ENCODE measurements at places on chromosomes 12 and 14. TPM values are rescaled to one million over a fixed set of nuclear protein-coding genes. Genes with fewer than 3 reads are reported as not detected.

DNA sequence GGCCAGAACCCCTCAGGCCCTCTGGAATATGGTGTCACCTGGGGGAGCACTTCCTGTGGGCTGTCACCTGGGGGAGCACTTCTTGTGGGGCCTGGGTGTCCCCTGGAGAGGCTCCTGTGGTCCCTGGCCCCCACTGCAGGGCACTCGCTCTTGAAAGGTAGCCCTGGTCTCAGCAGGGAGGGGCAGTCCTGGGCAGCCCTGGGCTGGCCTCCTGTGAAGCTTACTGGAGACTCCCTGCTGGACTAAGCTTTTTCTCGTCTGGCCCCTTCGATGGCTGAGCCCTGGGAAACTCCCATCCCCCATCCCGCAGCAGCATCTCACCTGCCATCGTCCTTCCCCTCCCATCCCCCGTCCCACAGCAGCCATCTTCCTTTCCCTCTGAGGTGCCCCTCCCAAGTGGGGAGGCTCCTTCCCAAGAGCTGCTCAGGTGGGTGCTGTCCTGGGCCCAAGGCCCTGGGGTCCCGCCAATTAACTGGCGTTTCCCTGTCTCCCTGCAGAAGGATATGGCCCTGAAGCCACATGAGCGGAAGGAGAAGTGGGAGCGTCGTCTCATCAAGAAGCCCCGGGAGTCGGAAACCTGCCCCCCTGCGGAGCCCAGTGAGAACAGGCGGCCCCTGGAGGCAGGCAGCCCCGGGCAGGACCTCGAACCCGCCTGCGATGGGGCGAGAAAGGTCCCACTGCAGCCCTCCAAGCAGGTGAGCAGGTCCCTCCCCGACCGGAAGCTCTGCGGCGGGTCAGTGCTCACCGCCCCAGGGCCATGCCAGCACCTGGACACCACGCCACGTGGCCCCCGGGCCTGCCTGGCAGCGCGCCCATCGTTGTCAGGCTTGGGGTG is 17.9 kb downstream of the FBRSL1 start:
- H3K4me1 ChIP-seq, result peaks cover 42% of the 10 kb centered on the region
- H3K27ac ChIP-seq, result peak overlapping the region; percentile 52
- H3K36me3 ChIP-seq, result peaks cover 9% of the 10 kb centered on the region
- H3K27me3 ChIP-seq, result no peaks in the 10 kb centered on the region
- no peak for DNase-seq
- H3K4me3 ChIP-seq, result no peak overlapping the region

- DNase-seq, result no peak
- no peaks in the 10 kb centered on the region for H3K4me1 ChIP-seq
- H3K4me3 ChIP-seq, result no peak overlapping the region
- H3K27ac ChIP-seq, result no peak overlapping the region
- H3K27me3 ChIP-seq, result no peaks in the 10 kb centered on the region
These were observed 107.1 kb upstream of the SLCO1C1 start for GRCh38 chr12:20588042-20588441.

- peak overlapping the region; percentile 75 for H3K4me3 ChIP-seq
- H3K27ac ChIP-seq, result peak overlapping the region; percentile 95
- peaks cover 61% of the 10 kb centered on the region for H3K4me1 ChIP-seq
- no peak for DNase-seq
- H3K36me3 ChIP-seq, result peaks cover under 1% of the 10 kb centered on the region
These were observed 1.7 kb downstream of the TNFRSF1A start for GRCh38 chr12:6340032-6340638.

DNA sequence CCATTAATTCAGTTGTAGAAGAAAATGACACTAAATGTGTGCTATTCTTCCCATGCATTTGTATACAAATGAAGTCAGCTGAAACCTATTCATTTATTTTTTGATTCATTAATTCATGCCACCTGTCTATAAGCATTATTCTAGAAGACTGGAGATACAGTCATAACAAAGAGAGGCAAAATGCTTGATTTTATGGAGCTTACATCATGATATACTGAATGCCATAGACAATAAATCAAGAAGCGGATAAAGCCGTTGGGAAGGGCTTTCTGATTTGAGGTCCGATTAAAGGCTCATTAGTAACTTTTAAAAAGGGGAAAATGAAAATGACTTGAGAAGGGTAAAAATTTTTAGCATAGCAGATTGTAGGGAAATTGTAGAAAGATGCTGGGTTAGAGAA is 494.9 kb downstream of the RERGL start:
- no peaks in the 10 kb centered on the region for H3K36me3 ChIP-seq
- no peak overlapping the region for H3K27ac ChIP-seq

- peak overlapping the region; percentile 31 for H3K4me3 ChIP-seq
- peaks cover 15% of the 10 kb centered on the region for H3K27me3 ChIP-seq
- peaks cover 4% of the 10 kb centered on the region for H3K36me3 ChIP-seq
- no peak overlapping the region for H3K27ac ChIP-seq
- DNase-seq, result no peak
These were observed 59.7 kb downstream of the LGMN start for GRCh38 chr14:92688434-92689375.

GRCh38 chr12:78115889-78116288 is 285.2 kb downstream of the NAV3 start:
- H3K4me1 ChIP-seq, result no peaks in the 10 kb centered on the region
- no peaks in the 10 kb centered on the region for H3K36me3 ChIP-seq
- no peak overlapping the region for H3K4me3 ChIP-seq

DNA sequence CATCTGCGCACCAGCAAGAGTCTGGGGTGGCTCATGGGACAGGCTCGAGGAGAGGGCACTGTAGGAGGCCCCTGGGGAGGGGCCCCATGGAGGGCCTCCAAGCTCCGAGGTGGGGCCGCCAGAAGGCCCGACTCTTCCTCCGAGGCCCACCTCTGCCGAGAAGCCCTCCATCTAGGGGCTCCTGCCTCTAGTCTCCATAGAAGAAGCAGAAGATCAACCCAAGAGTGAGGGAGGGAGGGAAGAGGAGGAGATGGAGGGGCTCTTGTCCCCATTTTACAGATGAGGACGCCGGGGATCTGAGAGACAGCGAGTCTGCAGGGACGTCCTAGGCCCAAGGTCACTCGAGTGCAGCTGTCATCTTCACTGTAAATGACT is 41.2 kb downstream of the DIO3 start:
- no peaks in the 10 kb centered on the region for H3K27me3 ChIP-seq
- no peak overlapping the region for H3K27ac ChIP-seq
- H3K4me1 ChIP-seq, result no peaks in the 10 kb centered on the region
- no peak overlapping the region for H3K4me3 ChIP-seq

- H3K27ac ChIP-seq, result no peak overlapping the region
- no peaks in the 10 kb centered on the region for H3K4me1 ChIP-seq
- H3K27me3 ChIP-seq, result no peaks in the 10 kb centered on the region
- no peak for DNase-seq
- no peak overlapping the region for H3K4me3 ChIP-seq
These were observed 211.5 kb upstream of the C14orf180 start for GRCh38 chr14:104367866-104368750.

GRCh38 chr12:46383654-46384450 is 11.3 kb upstream of the SLC38A2 start:
- H3K27ac ChIP-seq, result peak overlapping the region; percentile 99
- DNase-seq, result peak; percentile 45
- H3K4me3 ChIP-seq, result peak overlapping the region; percentile 72
- no peaks in the 10 kb centered on the region for H3K36me3 ChIP-seq
- H3K4me1 ChIP-seq, result peaks cover 60% of the 10 kb centered on the region

DNA sequence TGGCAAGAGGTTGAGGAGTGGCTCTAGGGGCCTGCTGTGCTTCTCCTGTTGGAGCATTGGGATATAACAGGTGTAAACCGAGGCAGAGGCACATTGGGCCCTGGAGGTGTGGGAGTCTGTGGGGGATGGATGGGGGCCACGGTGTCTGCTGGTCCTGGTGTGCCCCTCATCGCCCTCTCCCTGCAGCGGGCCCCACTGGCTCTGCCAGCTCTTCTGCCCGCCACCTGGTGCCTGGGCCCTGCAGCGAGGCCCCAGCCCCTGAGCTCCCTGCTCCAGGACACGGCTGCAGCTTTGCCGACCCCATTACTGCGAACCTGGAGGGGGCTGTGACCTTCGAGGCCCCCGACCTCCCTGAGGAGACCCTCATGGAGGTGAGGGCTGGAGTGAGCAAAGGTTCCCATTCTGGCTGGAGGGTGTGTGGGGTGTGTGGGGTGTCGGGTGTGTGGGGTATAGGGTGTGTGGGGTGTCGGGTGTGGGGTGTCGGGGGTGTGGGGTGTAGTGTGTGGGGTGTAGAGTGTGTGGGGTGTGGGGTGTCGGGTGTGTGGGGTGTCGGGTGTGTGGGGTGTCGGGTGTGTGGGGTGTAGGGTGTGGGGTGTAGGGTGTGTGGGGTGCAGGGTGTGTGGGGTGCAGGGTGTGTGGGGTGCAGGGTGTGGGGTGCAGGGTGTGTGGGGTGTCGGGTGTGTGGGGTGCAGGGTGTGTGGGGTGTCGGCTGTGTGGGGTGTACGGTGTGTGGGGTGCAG is 10.6 kb upstream of the PUS1 start:
- peaks cover 46% of the 10 kb centered on the region for H3K36me3 ChIP-seq
- no peak for DNase-seq
- H3K4me1 ChIP-seq, result peaks cover 14% of the 10 kb centered on the region
- H3K4me3 ChIP-seq, result no peak overlapping the region
- H3K27me3 ChIP-seq, result no peaks in the 10 kb centered on the region
- H3K27ac ChIP-seq, result no peak overlapping the region

DNA sequence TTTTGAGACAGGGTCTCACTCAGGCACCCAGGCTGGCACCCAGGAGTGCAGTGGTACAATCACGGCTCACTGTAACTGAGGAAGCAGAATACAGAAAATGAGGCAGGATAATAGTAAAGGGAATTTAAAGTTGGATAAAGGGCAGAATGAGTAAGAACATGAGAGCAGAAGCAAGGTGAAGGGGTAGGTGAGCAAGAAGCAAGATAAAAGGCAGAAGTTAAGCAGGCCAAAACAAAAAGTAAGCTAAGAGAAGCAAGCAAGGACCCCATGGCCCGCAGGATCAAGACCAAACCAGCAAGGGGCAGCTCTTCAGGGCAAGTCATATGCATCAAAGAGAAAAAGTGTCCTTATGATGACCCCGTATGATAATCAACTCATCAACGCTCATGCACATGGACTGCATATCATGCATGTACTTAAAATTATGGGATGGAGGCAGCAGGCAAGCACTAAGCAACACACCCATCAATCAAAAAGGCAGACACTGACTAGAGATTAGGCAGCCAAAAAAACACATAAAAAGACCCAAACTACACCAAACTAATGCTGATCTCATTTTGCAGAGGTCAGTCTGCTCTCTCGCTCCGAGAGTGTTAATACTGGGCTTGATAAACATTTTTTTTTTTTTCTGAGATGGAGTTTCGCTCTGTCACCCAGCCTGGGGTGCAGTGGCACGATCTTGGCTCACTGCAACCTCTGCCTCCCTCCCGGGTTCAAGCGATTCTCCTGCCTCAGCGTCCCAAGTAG is 11.6 kb downstream of the TIMELESS start:
- H3K27ac ChIP-seq, result no peak overlapping the region
- no peak for DNase-seq
- H3K36me3 ChIP-seq, result peaks cover 6% of the 10 kb centered on the region

- H3K27ac ChIP-seq, result no peak overlapping the region
- H3K36me3 ChIP-seq, result no peaks in the 10 kb centered on the region
- H3K27me3 ChIP-seq, result no peaks in the 10 kb centered on the region
- DNase-seq, result no peak
These were observed 179.5 kb downstream of the NUBPL start for GRCh38 chr14:31740688-31741087.

GRCh38 chr12:108379823-108380222 is 40.7 kb upstream of the CMKLR1 start:
- no peaks in the 10 kb centered on the region for H3K36me3 ChIP-seq
- H3K4me1 ChIP-seq, result no peaks in the 10 kb centered on the region
- H3K27me3 ChIP-seq, result no peaks in the 10 kb centered on the region
- H3K27ac ChIP-seq, result no peak overlapping the region
- no peak for DNase-seq

- H3K4me1 ChIP-seq, result no peaks in the 10 kb centered on the region
- no peaks in the 10 kb centered on the region for H3K27me3 ChIP-seq
- peaks cover 16% of the 10 kb centered on the region for H3K36me3 ChIP-seq
- DNase-seq, result no peak
- H3K27ac ChIP-seq, result no peak overlapping the region
- no peak overlapping the region for H3K4me3 ChIP-seq
These were observed 16.1 kb downstream of the INF2 start for GRCh38 chr14:104705340-104706047.

- H3K27ac ChIP-seq, result no peak overlapping the region
- no peak for DNase-seq
- no peaks in the 10 kb centered on the region for H3K36me3 ChIP-seq
- no peaks in the 10 kb centered on the region for H3K27me3 ChIP-seq
These were observed 124.9 kb downstream of the PRMT8 start for GRCh38 chr12:3615862-3616261.

GRCh38 chr12:14756334-14757143 is 46.7 kb downstream of the WBP11 start:
- H3K4me1 ChIP-seq, result no peaks in the 10 kb centered on the region
- DNase-seq, result no peak
- H3K4me3 ChIP-seq, result no peak overlapping the region

DNA sequence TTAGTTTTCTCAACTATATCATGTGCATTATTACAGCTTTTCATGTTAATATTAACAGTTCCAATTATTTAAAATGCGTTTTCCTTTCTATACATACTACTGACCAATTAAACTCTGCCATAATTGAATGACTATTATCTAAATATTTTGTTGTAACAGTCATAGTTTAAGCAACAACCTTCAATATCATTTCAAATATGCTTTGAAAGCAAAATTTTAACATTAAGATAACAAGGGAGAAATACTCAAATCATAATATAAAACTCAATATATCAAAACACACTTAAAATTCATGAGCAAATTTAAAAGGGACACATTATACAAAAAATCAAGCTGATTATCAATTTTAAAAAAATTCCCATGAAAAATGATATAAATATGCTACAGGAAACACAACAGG is 40.5 kb downstream of the COCH start:
- H3K4me1 ChIP-seq, result no peaks in the 10 kb centered on the region
- no peaks in the 10 kb centered on the region for H3K36me3 ChIP-seq
- no peak overlapping the region for H3K4me3 ChIP-seq
- no peaks in the 10 kb centered on the region for H3K27me3 ChIP-seq

DNA sequence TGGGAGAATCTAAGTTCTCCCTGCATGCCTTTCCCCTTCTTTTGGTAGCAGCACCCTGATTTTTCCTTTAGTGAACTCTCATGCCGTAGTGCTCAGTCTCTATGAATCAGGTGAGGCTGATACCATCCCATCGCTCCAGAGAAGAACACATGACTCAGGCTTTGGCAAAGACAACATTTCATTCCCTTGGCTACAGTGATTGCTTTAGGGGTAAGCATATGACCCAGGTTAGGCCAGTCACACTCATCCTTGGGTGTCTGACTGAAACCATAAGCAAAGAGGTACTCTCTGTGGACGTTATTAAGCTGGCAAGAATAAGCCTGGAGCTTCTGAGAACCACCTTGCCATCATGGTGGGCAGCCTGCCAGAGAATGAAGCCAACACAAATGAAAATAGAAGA is 141.8 kb downstream of the MYRFL start:
- no peaks in the 10 kb centered on the region for H3K27me3 ChIP-seq
- no peak overlapping the region for H3K4me3 ChIP-seq
- DNase-seq, result no peak
- H3K36me3 ChIP-seq, result no peaks in the 10 kb centered on the region

GRCh38 chr14:94449930-94450329 is 2.7 kb downstream of the SERPINA11 start:
- H3K27ac ChIP-seq, result no peak overlapping the region
- H3K36me3 ChIP-seq, result no peaks in the 10 kb centered on the region
- no peaks in the 10 kb centered on the region for H3K27me3 ChIP-seq
- peaks cover 36% of the 10 kb centered on the region for H3K4me1 ChIP-seq

The ADAMTS20 gene
- total RNA-seq, result not detected

The CRIP1 gene
- total RNA-seq, result 24.3 TPM

The GCH1 gene
- total RNA-seq, result 19.8 TPM

The MMP19 gene
- 3.1 TPM for total RNA-seq

The ACRBP gene
- 4.0 TPM for total RNA-seq

The GPRC5D gene
- total RNA-seq, result not detected

The ACOT4 gene
- 0.48 TPM for total RNA-seq

The SPTB gene
- total RNA-seq, result 3.8 TPM

The FLRT2 gene
- 4.5 TPM for total RNA-seq

Data from esophagus squamous epithelium (tissue), 5 donors.